ENCODE measurements at places on chromosomes 5 and 9.

DNA sequence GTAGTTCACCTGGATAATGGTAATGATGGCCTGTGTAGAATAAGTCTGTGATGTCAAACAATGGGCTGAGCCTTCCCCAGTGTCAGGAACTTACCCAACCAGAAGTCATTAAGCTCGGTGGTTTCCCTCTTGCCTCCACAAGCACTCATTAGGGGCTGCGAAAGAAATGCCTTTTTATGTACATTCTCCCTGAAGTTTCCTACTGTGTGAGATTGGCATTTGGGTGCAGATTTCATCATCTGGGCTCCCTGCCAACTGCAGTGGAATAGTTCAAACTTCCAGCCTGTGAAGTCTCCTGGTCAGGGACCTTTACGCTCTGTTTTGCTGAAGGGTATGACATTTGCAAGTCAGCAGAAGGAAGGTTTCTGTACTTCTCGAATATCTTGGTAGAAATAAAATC is 41.6 kb upstream of the TMEM215 start:
- DNase-seq: no peak

DNA sequence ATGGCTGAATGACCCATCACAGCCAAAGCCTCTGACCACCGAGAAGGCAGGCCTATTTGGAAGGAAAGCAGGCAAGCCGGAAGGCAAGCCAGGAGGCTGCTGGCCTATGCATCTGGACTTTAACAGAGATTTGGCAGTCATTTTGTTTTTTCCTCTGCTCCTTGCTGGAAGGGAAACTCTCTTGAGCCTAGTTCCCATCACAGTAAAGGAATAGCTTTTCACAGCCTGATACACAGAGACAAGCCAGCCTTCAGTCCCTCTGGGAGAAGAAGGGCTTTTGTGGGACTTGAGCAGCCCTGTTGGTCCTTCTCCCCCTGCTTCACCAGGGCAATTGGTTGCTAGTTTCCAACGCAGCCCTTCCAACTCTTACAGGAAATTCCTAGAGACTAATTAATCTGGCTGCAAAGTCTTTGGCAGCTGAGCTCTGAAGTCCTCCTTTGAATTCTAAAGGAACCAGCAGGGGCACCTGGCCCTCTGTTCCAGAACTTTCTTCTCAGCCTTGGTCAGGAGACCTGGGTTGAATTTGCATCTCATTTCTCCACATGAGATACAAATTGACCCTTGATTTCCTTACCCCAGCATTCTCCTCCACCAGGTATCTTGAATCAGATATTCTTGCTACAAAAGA is 157.3 kb upstream of the EPB41L4A start:
- no peak for DNase-seq

GRCh38 chr9:116288658-116289057 is 135.1 kb downstream of the PAPPA start:
- no peak for DNase-seq

DNA sequence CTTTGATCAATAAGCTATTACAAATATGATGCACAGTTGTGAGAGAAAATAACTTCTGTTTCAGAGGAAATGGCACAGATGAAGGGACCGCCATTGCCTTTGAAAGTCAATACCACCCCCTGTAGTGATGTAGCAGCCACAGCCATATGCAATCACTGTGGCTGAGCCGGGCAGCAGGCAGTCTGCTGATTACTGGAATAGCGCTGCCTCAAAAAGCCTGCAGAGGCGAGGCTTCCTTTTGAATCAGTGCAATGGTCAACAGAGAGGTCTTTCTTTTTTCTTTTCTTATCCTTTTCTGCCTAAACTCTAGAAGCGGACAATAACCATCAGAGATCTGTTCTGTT is 265.1 kb upstream of the TAS2R1 start:
- DNase-seq: no peak

DNA sequence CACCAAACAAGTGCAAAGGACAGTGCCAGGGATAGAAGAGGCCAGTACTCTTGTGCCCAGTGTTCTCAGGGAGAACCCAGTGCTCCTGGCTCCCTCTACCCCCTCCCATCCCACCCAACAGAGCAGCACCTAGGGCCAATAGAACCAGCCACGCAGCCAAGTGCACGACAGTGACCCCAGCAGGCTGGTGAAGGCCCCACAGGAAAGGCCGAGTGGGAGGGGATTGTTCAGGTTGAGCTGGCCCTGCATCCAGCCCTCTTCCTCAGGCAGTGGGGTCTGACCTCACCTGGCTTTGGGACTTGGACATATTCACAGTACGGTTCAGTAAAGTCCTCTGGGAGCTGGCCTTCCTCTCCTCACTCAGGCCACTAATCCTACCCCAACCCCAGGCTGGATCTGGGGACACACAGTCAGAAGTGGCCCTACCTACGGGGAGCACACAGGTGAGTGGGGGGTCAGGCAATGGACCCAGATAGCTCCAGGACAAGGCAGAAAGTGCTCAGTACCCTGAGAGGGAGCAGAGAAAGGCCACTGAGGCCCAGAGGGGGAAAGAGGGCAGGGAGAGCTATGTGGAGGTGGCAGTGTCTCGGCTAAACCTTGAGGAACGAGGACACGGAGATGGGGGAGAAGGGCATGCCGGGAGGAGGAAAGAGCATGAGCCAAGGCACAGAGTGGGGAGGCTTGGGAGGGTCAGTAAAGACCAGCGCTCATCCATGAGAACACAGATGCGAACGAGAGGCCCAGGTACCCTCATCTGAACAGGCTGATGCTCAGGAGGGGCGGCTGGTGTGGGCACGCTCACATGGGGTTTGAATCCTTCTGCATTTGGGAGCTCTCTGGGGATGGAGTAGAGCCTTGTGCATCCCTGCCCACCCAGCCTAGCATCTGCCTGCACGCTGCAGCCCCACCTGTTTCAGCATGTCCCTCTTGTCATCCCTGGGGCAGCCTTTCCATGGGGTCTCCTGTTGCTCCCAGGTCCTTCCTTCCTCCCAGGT is 25.6 kb downstream of the POLR1E start:
- DNase-seq: no peak

DNA sequence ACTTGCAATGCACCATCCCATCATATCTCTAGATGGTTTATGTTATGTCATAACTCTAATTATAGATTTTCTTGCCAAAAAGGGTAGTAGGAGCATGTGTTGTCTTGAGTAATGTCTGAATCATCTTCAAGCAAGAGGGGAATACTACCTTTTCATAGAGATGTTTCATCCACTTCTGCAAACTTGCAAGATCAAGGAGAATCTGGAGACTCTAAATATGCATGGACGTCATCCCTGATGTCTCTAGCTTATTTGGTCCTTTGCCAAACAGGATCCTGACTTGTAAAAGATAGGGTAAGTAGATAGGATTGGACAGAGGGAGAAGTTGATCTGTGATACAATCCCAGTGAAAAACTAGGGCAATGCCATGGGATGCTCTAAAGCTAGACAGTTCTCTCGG is 246.5 kb downstream of the DMRTA1 start:
- no peak for DNase-seq

- no peak for DNase-seq
Measured at GRCh38 chr5:6699357-6699756, 13.9 kb upstream of the TENT4A start.

- no peak for DNase-seq
Measured at GRCh38 chr5:134784241-134784920, 25.8 kb downstream of the DDX46 start.

GRCh38 chr9:132596200-132596599 is 13.8 kb downstream of the BARHL1 start:
- no peak for DNase-seq

DNA sequence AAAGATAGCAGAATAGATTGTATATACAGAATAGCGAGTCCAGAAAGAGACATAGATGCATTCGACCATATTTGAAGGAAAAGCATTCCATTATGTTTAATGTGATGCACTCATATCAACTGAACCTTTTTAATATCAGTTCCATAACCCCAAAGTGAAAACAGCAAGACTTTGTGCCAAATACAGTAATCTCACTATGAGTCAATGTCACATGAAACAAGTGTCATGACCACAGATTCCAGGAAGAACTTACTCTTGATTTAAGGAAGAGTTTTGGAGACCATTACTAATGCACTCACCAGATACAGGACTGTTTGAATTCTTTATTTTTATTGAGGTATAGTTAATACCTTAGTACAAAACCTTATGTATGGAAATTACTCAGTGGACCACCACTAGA is 220.5 kb downstream of the SH3GL2 start:
- DNase-seq: no peak

DNA sequence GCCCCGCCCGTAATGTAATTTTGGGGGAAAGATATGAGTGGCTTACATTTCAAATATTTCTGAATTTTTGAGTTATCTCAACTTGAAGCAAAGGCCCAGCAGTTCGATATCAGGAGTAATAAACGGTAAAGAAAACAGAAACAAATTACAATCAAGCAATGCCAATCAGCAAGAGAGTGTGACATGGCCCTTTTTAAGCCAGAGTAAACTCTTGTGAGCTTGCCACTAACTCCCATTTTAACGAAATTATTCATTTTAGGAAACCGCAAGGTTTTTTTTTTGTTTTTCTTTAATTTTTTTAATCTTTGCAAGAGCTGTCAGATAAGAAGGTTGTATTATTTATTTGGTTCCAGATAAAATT is 17.6 kb upstream of the CDK7 start:
- no peak for DNase-seq

- DNase-seq: no peak
Measured at GRCh38 chr9:126301985-126302603, 24.5 kb upstream of the MVB12B start.

DNA sequence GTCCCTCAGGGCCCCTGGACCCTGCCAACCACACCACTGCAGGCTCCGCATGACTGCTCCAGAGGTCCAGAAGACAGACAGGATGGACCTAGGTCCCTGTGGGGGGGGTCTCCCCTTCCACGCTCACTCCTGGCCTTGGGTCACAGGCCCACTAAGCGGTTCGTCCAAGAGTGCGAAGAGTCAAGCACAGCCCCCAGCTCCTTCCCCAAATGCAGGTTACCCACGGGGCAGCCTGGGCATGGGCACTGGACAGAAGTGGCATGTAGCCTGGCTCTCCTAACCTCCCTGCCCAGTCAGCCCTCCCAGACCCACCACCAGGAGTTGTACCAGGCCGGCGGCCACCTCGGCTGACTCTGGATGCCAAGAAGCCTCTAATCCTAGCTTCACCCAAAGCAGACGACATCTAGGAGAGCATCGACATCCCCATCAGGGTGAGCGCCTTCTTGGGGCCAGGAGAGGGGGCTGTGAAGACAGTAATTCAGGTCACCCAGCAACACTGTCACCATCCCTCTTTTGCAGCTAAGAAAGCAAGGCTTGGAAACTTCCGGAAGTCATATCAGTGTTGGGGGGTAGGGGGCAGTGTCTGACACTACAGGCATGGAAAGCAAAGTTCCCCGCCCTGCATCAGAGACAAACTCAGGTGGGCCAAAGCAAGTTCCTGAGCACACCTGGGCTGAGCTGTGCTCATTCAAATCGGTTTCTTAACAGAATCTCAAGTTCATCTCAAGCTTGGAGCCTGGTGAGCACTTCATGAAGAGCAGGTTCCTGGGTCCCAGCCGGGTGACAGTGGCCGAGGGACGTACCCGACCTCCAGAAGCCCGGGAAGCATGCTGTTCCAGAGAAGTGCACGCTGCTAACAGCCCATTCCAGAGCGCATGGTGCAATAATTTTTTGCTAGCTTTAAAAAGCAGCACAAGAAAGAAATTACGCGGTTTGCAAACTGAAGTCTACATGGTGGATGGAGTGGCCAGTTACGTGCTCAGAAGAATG is 68.7 kb downstream of the SEMA4D start:
- no peak for DNase-seq

DNA sequence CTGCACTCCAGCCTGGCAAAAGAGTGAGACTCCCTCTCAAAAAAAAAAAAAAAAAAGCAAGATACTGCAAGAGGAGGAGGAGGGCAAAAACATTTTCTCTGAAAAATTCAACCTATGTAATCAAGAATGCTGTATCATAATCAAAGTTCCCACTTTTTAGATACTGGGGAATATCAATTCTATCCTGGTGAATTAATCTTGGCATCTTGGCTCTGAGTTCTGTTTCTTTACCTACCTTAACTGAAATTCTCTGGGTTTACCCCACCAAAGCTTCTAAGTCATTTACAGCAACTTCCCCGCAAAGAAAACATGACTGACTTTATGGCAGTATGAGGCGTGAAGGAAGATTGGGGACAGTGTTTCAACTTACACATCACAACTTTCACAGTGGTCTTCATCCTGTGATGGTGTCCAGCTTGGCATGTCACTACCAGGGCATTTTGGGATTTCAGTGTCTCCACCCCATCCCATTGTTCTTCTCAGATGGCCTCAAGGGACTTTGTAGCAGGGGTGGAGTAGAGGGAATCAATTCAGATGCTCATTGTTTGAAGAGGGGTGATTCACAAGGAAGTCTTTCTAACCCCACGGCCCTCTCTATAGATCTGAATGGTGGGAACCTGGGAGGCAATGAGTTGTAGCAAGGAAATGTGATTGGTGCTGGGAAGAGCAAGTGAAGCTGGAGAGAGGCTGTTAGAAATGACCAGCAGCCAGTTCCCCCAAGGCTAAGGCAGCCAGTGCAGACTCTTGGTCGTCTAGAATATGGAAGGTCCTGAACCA is 130.5 kb downstream of the SCAMP1 start:
- no peak for DNase-seq

DNA sequence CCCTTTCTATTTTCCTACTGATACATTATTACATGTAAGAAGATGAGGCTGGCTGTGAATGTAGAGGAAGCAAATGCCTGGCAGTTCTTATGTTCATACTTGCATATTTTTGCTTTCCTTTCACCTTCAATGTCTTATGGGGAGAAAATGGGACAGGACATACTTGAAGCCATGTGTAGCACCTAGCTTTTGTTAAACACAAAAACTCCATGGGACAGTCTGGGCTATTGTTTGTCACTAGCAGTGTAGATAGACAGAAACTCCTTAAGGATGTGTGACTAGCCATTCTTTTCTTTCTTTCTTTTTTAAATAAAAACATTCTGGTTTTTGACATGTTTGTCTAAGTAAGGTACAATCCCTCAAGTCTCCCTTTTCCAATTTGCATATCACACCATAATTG is 122.7 kb downstream of the ARL15 start:
- no peak for DNase-seq

- DNase-seq: no peak
Measured at GRCh38 chr5:136094189-136094912, 38.3 kb upstream of the SMAD5 start.

GRCh38 chr9:91778031-91778430 is 172.0 kb downstream of the ROR2 start:
- DNase-seq: no peak

DNA sequence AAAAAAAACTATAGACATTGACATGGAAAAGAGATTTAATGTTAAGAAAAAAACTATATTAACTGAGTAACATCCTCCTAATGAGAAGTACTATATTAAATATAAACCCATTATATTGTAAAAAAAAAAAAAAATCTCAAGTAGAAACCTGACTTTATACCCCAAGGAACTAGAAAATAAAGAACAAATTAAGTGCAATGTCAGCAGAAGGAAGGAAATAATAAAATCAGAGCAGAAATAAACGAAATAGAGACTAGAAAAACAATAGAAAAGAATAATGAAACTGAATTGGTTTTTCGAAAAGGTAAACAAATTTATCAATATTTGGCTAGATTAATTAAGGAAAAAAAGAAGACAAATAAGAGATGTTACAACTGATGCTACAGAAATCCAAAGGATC is 329.1 kb upstream of the ZNF608 start:
- no peak for DNase-seq

All from activated naive CD4-positive, alpha-beta T cell (primary cell).